Activated CD4-positive, alpha-beta T cell treated with anti-CD3 and anti-CD28 coated beads, Interleukin-2, amount 50 U/mL, for 48 hours (primary cell): ENCODE measurements at places on chromosomes 3 and 15.

GRCh38 chr3:128523591-128523990, 30.6 kb upstream of the GATA2 start:
- DNase-seq = no peak

GRCh38 chr3:140225996-140226395, 291.0 kb downstream of the CLSTN2 start:
- no peak for DNase-seq

- no peak for DNase-seq
Measured at GRCh38 chr15:81478354-81478753, 104.3 kb upstream of the TMC3 start.

DNA sequence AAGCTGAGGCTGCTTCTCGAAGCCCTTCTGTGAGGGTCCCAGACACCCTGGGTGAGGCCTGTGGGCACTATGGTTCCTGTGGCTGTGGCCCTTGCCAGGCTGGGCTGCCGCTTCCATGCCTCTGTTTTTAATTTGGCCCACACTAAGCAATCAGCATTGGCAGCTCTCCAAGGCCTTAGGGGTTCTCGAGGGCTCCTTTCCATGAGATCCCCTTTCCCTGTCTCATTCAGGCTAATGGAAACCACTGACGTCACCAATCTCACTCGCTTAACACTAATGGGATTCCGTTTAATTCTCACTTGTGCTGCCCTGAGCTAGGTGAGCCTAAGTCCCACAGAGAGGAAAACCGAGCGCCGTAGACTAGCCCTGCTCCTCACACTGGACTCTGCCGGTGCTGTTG, 60.2 kb upstream of the RAB6B start:
- no peak for DNase-seq
